ENCODE measurements at places on chromosomes 12 and 14.
A peak's percentile ranks its signal among the peaks of the same experiment; 100 is the strongest.

- no peak for DNase-seq
Measured at GRCh38 chr12:104938371-104938770, 19.7 kb downstream of the SLC41A2 start.

DNA sequence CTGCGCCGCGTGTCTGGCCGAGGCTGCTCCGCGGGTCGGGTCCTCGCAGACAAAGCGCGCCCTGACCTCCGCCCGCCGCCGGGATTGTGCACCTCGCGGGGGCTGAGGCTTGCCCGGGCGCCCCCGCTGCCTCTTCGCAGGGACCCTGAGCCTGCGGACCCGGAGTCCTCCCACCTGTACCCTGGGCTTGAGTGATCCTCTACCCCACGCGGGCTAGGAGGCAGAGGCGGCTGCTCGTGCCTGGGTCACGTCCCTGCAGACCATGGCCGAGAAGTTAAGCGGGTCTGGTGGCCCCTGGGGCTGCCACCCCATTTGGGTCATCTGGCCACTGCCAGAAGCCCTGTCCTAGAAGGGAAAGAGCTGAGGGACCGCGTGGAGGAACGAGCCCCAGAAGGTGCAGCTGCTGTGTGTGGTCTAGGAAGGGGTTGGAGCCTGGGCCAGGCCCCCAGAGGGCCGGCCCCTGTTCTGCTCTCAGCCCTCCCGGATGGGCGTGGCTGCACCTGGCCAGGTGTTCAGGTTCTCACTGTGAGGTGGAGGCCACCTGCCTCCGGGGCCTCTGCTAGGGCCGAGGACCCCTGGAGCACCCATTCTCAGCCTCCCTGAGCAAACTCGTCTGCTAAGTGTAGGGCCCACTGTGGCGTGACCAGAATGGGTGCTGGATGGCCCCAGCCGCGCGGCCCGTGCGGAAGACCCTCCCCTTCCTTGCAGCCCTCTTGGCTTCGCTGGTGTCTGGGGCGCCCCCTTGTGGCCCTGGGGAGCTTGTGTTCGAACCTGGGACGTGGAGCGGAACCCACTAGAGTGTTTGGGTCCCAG is 49.6 kb downstream of the LRCOL1 start:
- peak; percentile 89 for DNase-seq

GRCh38 chr14:31792726-31793125 is 231.5 kb downstream of the NUBPL start:
- DNase-seq: no peak

DNA sequence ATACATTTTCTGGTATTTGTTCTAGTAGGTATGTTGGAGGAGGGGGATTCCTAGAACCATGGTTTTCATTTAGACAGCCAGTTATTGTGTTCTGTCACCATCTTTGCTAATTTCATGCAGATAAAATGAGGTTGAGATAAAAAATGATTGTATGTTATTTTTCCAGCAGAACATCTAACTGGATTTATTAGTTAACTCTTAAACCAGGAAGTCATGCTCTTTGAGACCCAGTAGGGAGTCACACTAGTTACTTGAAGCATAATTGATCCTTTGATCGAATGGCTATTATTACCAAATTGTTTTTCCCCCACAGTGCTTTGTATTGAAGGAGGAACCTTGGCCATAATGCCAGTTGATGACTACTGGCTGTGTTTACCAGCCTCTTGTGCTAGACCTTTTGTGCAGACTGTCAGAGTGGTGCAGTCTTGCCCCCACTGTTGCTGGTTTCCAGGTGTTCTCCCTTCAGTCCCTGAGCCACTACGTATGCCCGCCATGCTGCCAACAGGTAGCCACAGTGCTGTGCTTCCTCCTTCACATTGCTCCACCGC is 6.0 kb downstream of the EID3 start:
- DNase-seq: peak; percentile 34

- DNase-seq: no peak
Measured at GRCh38 chr14:68940614-68941185, 38.4 kb downstream of the ACTN1 start.

- no peak for DNase-seq
Measured at GRCh38 chr12:39538679-39539104, 80.9 kb downstream of the ABCD2 start.
